ENCODE measurements at places on chromosomes 2 and 18. TPM values are rescaled to one million over a fixed set of nuclear protein-coding genes. Genes with fewer than 3 reads are reported as not detected.

The RAB27B gene
- not detected for total RNA-seq

The MBOAT2 gene
- 56.2 TPM for total RNA-seq

The STPG4 gene
- total RNA-seq: 1.4 TPM

The LONRF2 gene
- 12.8 TPM for total RNA-seq

The ADAM23 gene
- total RNA-seq: 12.5 TPM

The ANO7 gene
- total RNA-seq: 0.59 TPM

DNA sequence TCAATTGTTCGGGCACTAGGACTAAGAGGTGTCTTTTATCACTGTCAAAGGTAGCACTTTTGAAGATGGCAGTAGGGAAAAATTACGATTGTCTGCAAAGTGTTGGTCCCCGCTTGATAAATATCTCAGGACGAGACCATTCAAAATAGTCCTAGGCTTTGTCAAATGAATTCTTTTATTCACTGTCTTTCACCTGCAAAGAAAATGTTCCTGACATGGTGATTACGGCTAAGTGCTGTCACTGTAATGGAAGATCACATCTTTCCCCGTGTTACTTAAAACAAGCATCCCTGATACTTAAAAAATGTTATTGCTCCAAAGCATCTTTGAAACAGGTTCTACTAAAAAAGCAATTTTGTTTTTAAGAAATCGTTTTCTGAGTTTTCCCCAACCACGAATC lies 71.7 kb downstream of the KCTD1 start:
- no peaks in the 10 kb centered on the region for H3K4me1 ChIP-seq
- no peak overlapping the region for H3K4me3 ChIP-seq
- no peak overlapping the region for H3K27ac ChIP-seq
- no peaks in the 10 kb centered on the region for H3K27me3 ChIP-seq
- no peaks in the 10 kb centered on the region for H3K36me3 ChIP-seq
- no peak for DNase-seq

GRCh38 chr2:148586522-148587128 lies 57.9 kb upstream of the EPC2 start:
- H3K36me3 ChIP-seq: no peaks in the 10 kb centered on the region
- no peaks in the 10 kb centered on the region for H3K4me1 ChIP-seq
- DNase-seq: no peak
- H3K4me3 ChIP-seq: no peak overlapping the region
- H3K27ac ChIP-seq: no peak overlapping the region
- no peaks in the 10 kb centered on the region for H3K27me3 ChIP-seq

GRCh38 chr2:16090650-16091575 lies 150.6 kb downstream of the MYCN start:
- H3K36me3 ChIP-seq: no peaks in the 10 kb centered on the region
- no peak overlapping the region for H3K4me3 ChIP-seq
- no peaks in the 10 kb centered on the region for H3K4me1 ChIP-seq
- H3K27me3 ChIP-seq: no peaks in the 10 kb centered on the region

- H3K27ac ChIP-seq: no peak overlapping the region
- no peaks in the 10 kb centered on the region for H3K36me3 ChIP-seq
- no peaks in the 10 kb centered on the region for H3K27me3 ChIP-seq
- no peak for DNase-seq
- no peaks in the 10 kb centered on the region for H3K4me1 ChIP-seq
Observed at GRCh38 chr2:66570471-66570870, 135.5 kb downstream of the MEIS1 start.

DNA sequence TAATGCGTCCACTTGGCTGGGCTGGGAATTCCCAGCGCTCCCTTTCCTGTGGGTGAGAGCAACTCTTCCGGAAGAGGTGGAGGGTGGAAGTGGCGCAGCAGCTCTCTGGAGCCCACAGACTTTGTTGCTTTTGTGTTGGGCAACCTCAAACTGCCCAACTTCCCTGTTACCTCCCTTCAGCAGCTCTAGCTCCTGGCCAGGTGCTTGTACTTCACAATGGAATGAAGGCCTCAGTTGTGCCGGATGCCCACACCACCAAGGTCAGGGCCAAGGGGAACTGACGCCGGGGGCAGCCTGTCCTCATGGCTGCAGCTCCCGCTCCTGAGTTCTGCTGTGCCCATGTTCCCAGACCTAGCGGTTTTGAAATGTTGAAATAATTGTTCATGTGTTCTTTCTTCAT lies 322.9 kb downstream of the GALR1 start:
- H3K27me3 ChIP-seq: no peaks in the 10 kb centered on the region
- H3K4me3 ChIP-seq: no peak overlapping the region
- no peak overlapping the region for H3K27ac ChIP-seq
- H3K36me3 ChIP-seq: no peaks in the 10 kb centered on the region

GRCh38 chr2:120219291-120219690 lies 3.9 kb downstream of the TMEM185B start:
- H3K27ac ChIP-seq: no peak overlapping the region
- H3K27me3 ChIP-seq: no peaks in the 10 kb centered on the region
- H3K36me3 ChIP-seq: peaks cover 38% of the 10 kb centered on the region
- DNase-seq: no peak
- H3K4me3 ChIP-seq: no peak overlapping the region

DNA sequence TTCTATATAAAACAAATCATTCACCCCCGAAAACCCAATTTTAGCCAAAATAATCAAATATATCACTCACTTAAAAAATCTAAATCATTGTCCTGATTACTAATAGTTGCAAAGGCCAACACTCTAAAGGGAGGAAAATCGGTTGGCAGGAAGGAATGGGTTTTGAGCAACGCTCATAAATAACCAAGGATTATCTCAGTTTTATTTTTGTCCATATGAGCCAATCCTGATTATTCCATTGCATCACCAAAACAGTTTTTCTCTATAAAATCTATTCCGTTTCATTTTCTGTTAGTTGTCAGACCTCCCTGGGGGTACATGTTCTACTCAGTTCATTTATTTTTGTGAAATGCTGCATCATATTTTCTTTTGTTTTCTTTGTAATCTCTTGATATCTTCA lies 174.1 kb downstream of the LRATD1 start:
- no peak for DNase-seq
- H3K4me1 ChIP-seq: peaks cover 4% of the 10 kb centered on the region
- no peaks in the 10 kb centered on the region for H3K36me3 ChIP-seq
- no peak overlapping the region for H3K4me3 ChIP-seq
- no peak overlapping the region for H3K27ac ChIP-seq

DNA sequence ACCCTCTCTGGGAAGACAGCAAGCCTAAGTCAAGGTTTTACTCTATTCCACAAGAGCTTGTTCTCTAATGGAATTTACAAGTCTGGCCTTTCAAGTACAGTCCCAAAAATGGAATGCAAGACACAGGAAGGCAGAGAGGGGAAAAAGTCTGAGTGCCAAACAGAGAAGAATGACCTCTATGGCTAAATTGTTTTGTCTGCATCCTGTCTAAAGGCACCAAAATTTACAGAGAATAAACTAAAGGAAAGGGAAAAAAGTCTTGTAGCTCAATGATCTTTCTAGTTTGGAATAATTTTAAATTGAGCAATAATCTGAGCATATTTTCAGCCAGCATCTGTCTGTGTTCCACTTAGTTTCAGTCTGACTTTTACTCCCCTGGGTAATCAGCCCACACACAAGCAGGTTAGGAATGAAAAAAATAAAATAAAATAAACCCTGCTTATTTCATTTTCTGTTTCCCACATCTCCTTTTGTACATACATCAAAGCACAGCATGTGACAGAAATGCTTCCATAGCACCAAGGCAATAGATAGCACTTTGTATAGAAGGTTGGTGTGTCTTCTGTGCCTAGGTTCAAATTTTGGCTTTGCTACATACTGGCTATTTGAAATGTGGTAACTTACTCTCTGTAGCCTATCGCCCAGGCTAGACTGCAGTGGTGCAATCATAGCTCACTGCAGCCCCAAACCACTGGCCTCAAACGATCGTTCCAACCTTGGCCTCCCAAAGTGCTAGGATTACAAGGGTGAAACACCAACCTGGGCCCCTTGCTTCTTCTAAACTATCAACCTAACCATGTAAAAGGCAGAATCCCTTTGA lies 105.1 kb downstream of the SLC8A1 start:
- H3K4me1 ChIP-seq: no peaks in the 10 kb centered on the region
- H3K27ac ChIP-seq: peak overlapping the region; percentile 22

- H3K27ac ChIP-seq: no peak overlapping the region
- H3K4me3 ChIP-seq: no peak overlapping the region
- no peaks in the 10 kb centered on the region for H3K36me3 ChIP-seq
- DNase-seq: no peak
- peaks cover 6% of the 10 kb centered on the region for H3K4me1 ChIP-seq
Observed at GRCh38 chr2:124985270-124985669, 960.2 kb downstream of the CNTNAP5 start.

- DNase-seq: no peak
- no peak overlapping the region for H3K27ac ChIP-seq
- no peaks in the 10 kb centered on the region for H3K27me3 ChIP-seq
- peaks cover 3% of the 10 kb centered on the region for H3K4me1 ChIP-seq
- no peaks in the 10 kb centered on the region for H3K36me3 ChIP-seq
Observed at GRCh38 chr18:55380589-55380988, 207.4 kb downstream of the TCF4 start.

GRCh38 chr2:140457483-140457882 lies 1673.3 kb downstream of the LRP1B start:
- no peaks in the 10 kb centered on the region for H3K36me3 ChIP-seq
- no peak for DNase-seq
- no peaks in the 10 kb centered on the region for H3K27me3 ChIP-seq
- no peak overlapping the region for H3K4me3 ChIP-seq

DNA sequence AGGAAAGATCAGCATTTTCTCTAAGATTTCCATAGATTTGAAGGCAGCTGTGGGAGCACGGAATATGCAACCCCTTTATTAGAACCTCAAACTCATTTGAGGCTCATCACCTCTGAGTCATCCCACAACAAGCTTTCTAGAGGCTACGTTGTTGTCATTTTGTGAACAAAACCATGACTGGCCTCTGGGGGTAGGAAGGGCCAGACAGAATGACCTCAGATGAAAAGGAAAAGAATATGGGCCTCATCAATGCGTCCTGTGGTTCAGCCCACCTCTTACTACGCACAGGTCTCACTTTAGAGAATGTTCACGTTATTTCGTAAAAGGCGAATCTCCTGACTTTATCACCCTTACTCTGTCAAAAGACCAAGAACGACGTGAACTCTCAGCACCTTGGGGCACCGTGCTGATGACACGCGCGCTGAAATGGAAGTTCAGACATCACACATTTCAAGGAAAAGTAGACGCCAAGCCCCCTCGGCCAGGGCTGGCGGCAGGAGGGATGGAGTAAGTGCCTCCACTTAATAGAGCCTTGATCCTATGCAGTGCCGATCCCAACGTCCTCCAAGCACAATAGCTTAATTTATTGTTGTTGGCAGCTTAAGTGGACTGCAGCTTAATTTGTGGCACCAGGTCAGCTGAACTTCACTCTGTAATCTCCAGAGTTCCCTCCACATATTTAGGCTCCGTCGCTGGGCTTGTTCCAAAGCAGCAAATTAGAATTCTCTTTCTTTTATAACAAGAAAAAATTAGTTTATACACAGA lies 208.3 kb downstream of the EIPR1 start:
- DNase-seq: no peak
- H3K4me1 ChIP-seq: no peaks in the 10 kb centered on the region
- H3K4me3 ChIP-seq: no peak overlapping the region
- H3K27ac ChIP-seq: no peak overlapping the region

DNA sequence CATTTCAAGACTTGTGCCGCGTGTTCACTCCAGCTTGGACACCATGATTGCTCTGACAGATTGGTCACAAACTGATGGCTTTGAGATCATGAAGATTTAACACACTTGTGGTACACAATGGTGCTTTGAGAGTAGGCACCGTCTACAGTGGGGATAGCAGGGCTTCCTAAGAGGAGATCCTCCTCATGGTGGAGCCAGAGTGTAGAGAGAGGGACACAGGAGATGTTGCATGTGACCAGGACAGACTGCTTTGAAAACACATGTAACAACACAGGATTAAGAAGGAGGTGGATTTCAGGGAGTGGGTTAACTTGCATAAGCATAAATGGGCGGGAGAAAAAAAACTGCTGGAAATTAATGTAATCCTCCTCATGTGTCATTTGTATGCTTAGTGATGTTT lies 95.7 kb upstream of the LINC00305 start:
- no peak for DNase-seq
- no peaks in the 10 kb centered on the region for H3K4me1 ChIP-seq
- H3K27ac ChIP-seq: no peak overlapping the region
- no peaks in the 10 kb centered on the region for H3K36me3 ChIP-seq
- H3K27me3 ChIP-seq: no peaks in the 10 kb centered on the region

GRCh38 chr2:133817680-133818566 lies 249.7 kb upstream of the NCKAP5 start:
- no peaks in the 10 kb centered on the region for H3K27me3 ChIP-seq
- H3K36me3 ChIP-seq: no peaks in the 10 kb centered on the region
- H3K4me1 ChIP-seq: peaks cover 19% of the 10 kb centered on the region
- H3K27ac ChIP-seq: no peak overlapping the region
- no peak for DNase-seq

DNA sequence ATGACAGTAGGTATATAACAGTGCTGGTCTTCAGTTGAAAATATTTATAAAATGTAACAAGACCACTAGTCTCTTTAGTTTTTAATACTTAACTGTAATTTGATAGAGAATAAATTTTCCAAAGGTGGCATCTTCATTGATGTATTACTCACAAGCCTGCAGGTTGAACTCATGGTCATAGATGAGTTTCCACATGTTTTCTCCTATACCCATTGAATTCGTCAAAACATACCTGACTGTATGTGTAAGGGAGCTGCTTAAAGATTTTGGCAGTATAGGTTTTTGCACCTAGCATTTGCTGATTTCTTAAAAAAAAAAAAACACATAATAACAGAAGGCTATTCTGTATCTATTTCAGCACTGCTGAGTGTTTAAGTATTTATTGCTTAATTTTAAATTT lies 112.9 kb downstream of the FMNL2 start:
- no peaks in the 10 kb centered on the region for H3K36me3 ChIP-seq
- no peak overlapping the region for H3K4me3 ChIP-seq
- peak overlapping the region; percentile 91 for H3K27ac ChIP-seq
- no peaks in the 10 kb centered on the region for H3K27me3 ChIP-seq
- DNase-seq: no peak

- DNase-seq: no peak
- no peak overlapping the region for H3K4me3 ChIP-seq
- no peaks in the 10 kb centered on the region for H3K27me3 ChIP-seq
- H3K27ac ChIP-seq: peak overlapping the region; percentile 6
Observed at GRCh38 chr2:231093933-231094332, 30.9 kb downstream of the HTR2B start.

DNA sequence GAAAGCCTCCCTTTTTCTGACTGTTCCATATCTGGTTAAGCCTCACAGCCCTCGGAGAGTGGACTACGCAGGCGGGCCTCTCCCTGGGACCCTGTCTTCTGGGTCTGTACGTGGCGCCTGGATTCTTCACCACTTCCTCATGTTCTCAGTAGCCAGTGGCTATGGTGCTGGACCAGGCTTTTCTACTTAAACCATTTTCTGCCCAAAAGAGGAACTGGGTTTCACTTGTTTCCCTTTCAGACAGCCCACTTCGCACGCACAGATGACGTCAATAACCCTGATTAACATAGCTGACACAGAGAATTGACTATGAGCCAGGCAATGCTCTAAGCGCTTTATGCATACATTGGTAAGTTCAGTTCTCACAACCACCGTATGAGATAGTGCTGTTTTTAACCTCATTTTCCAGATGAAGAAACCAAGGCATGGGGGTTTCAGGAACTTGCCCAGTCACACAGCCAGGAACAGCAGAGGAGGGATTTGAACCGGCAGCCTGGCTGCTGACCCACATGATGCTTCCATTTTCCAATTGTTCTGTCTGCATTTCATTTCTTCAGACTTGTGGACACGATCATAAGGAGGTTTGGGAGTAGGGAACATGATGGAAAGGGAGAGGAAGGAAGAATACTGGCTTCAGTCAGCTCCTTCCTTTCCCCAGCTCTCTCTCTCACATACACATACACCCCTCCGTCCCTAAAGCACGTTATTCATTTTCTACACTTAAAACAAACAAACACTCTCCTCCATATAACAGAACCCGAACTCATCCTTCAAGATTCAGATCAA lies 41.7 kb downstream of the MYOM1 start:
- no peak overlapping the region for H3K4me3 ChIP-seq
- no peaks in the 10 kb centered on the region for H3K27me3 ChIP-seq
- H3K36me3 ChIP-seq: no peaks in the 10 kb centered on the region

All from tibial nerve (tissue), 4 donors.